ENCODE measurements at places on chromosomes 11 and 22.

- no peak for DNase-seq
Measured at GRCh38 chr11:103354656-103355055, 245.4 kb downstream of the DYNC2H1 start.

DNA sequence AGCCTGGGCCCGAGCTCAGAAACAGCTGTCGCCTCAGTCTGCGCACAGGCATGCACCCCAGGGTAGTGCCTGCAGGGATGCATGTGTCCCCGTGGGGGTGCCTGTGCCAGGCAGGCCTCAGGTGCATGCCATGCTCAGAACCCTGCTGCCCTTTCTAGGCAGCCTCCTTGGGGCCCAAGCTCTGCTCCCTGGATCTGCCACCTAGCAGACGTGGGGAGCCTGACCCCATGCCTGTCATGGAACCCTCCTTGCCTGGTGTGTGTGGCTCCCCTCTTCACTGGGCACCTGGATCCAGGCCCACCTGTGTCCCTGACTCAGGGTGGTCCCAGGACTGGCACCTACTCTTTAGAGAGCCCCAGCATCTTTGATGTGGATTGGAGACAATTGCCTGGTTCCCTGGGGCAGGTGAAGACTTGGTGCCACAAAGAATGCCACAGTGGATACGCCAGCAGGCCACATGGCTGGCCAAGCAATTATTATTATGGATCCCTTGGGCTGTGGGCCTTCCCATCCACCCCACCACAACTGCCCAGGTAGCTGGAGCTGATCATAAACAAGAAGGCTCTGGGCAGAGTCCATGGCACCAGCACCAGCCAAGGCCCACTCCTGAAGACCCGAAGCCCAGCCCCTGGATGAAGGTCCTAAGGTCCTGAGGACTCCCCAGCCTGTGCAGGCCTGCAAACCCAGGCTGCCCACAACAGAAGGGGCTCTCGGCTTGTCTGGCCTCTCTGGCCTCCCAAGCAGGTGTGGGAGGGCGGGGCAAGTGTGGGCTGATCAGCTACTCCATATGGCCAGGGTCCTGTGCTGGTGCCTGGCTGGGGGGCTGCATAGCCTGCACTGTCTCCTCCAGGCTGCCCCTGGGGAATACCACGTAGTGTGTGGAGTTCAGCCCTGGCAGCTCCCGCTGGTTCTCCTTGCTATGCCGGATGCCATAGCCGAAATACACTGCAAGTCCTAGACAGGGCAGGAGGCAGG lies 3.8 kb downstream of the SLC7A4 start:
- DNase-seq = no peak

GRCh38 chr11:33699515-33700062 lies 1.0 kb downstream of the C11orf91 start:
- DNase-seq = peak; percentile 51

DNA sequence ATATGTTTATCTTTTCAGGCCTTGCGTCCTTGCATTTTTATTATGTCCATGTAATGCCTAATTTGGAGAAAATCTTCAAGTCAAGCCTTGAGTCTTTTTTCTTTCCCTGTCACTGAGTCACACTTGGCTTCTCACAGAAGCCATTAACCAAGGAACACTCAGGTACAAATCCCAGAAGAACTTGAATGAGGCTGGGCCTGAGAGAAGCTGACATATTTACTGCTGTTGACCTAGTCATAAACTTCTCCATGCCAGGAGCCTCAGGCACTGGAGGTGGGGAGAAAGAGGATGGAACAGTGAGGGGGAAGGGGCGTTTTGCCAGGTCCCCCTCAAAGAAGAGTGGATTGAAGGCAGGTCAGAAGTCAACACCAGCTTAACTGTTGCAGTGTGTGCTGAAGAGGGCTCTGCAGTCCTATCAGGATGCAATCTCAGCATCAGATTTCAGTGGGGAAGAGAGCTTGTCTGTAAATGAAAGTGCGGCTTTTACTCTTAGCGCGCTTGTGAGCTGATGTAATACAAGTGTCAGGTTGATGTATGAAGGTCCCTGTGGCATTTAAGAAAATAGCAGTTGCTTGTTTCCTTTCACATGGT lies 526.0 kb downstream of the ETS1 start:
- no peak for DNase-seq

DNA sequence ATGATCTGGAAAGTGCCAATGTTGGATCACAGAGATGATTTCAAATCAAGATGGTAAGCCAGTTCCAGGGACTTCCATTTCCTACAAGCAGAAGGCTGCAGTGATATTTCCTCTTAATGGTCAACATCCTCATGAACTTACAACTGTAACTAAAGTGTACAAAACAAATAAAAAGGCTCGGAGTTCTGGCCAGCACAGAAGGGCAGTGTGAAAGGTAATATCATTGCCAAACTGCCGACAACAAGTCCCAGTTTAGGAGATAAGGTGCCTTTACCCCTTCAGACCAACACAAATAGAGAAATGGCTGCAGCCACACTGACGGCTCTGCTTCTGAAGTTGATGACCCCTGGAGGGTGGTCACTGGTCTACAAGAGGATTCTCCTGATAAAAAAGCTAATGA lies 91.1 kb downstream of the ETS1 start:
- DNase-seq = no peak

DNA sequence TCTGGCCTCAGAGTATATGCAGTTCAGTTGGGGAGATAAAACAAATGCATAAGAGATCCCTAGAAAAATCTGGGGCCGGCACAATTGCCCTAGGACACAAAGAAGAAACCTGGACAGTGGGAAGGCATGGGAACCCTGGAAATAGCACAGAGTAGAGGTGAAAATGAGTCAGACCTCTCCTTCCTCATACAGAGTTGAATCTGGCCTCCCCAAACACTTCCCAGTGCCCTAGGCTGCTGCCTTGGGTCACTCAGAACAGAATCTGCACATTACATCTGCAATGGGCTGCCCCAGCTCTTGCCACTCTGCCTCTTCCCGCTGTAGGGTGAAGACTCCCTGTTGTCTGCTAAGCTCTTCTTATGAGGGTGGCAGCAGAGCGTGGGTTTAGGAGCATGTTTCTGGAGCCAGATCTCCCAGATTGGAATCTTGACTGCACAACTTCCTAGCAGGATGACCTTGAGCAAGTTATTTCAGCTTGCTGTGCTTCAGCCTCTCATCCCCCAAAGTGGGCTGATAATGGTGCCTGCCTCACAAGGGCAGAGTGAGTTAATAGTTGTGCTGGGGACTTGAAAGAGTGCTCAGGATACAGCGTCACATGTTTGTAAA lies 47.1 kb upstream of the NECTIN1 start:
- no peak for DNase-seq

DNA sequence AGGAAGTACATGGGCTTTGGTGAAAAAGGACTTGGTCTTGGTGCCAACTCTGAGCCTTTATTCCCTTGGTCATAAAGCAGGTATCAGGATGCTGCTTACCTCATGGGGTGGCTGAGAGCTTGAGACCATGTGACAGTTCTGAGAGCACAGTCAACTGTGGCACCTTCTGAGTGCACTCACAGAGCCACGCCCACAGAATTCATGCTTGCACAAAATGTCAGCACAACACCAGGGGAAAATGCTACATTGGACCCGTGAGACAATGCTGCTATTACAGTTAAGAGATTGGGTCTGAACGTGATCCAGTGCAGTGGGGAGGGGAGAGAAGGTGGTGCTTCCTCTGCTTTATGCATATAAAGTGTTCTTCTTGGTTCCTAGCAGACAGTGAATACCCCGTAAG lies 79.5 kb upstream of the SPON1 start:
- DNase-seq = no peak

GRCh38 chr11:128273736-128274135 lies 313.6 kb downstream of the ETS1 start:
- DNase-seq = no peak

GRCh38 chr22:45329530-45329936 lies 19.8 kb downstream of the FAM118A start:
- DNase-seq = no peak

All from epithelial cell of esophagus (primary cell).